SW 1271 (cell line): ENCODE measurements at places on chromosomes 7 and 10.

DNA sequence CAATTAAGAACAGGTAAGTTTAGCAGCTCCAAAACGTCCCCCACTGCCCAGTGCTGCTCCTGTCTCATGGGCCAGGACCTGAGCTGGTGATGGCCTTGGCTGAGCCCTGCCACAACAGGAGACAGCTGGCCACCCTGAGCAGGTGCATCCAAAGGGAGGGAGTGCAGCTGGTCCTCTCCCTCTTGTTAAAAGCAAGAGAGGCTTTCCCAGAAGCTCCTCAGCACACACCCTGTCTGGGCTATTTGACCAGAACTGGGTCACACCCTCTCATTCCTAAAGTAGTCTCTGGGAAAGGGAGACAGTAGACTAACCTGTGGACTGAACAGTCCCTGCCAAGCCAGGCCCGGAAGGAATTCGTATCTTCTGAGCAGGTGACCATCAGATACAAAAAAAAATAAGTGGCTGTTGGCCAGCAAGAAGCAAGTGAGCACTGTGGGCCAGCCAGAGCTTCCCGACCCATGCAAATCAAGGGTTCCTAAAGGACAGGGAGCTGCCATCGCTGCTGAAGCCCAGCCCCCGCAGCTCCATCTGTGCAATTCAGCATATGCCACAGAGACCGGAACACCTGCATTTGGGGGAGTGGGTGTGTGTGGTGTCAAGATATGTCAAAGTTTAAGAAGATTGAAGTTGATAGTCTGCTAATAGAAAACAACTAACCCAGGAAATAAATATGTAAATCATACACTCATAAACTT is 2.1 kb upstream of the TMEM72 start:
- DNase-seq = no peak

- no peak for DNase-seq
Measured at GRCh38 chr7:139673230-139673629, 104.6 kb downstream of the HIPK2 start.

DNA sequence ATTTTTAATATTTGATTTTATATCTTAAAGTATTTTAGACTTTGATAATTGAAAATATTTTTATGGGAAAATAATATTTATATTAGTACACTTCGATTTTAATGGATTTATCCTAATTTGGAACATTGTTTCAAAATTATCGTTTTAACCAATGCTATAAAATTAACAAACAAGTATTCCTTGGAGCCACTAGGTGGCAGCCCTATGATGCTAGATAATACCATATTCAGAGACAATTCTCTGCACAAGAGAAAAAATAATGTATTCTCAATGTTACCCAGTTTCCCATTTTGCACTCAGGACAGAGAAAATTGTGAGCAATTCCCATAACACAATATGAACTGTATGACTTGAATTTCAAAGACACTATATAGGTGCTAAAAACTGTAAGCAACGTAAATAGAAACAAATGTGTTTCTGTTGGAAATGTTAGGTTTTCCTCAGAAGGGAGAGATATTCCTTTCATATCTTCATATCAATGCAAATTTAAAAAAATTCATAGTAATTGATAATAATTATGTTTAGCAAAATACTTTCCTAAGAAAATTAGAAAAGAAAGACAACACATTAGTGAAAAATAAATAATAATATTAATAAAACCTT is 237.8 kb downstream of the SEMA3E start:
- peak; percentile 34 for DNase-seq

DNA sequence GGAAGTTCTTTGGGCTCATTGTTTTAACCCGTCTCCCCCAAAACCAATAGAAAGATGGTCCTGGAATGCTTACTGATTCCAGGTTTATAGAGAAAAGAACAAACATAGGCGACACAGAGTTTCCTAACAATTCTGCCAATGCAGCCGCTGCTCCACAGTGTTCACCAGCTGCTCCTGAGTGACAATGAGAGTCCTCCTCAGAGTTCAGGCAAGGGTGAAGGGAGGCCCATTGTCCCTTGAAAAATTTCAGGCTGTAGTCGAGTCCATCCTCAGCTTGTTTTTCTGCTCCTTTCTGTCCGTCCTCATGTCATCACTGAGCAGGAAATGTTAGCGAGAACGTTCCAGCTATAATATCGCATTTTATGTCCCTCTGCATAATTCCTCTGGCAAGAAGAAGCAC is 537.6 kb downstream of the TCERG1L start:
- no peak for DNase-seq

- no peak for DNase-seq
Measured at GRCh38 chr7:102191556-102192379, 94.9 kb upstream of the SH2B2 start.

GRCh38 chr10:99326871-99327270 is 2.3 kb upstream of the CNNM1 start:
- no peak for DNase-seq

DNA sequence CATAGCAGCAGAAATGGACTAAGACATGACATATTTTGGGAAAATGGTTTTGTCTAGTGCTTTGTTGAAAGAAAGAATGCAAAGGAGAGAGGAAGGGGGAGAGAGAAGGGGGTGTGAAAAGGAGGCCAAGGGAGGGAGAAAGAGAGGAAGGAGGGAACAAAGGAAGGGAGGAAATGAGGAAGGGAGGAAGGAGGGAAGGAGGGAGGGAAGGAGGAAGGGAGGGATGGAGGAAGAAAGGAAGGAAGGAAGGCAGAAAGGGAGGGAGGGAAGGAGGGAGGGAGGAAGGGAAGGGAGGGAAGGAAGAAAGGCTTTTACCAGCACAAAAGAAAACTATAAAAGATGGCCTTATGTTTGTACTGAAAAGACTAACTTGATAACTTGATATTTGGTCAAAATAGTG is 65.1 kb upstream of the ST8SIA6 start:
- DNase-seq = no peak

GRCh38 chr7:26664735-26665416 is 199.5 kb downstream of the SKAP2 start:
- no peak for DNase-seq
